NCI-H2029 (cell line): ENCODE measurements at places on chromosomes 6 and 20.

DNA sequence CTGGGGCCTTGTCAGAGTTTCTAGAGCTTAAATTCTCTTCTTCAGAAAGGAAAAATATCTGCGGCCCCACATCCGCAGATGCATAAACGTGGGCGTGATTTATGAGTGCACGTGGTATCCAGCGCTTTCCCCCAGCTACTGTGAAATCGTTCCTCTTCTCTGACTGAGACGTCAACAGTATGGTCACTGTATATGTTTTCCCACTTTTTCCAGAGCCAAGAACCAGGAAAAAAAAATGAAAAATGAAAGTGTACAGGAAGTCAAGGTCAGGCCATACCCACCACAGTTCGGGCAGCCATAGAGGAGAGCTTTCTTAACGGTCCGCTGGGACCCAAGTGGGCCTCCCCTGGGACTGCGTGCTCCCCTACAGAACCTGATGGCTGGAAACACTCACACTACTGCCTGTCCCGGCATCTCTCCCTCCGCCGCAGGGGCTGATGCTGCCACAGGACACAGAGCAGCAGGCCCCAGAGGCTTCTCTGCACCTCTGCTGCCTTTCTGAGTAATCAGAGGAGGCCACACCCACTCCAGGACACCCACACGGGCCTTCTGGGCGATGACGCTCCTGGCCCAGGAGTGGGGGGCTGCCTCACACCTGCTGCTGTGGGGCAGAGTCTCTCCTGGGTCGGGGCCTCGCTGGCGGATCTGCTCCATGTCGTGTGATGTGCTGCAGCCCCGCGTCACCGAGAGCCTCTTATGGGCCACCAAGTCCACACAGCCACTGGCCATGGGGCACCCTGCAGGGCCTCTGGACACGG is 16.4 kb upstream of the STX16 start:
- DNase-seq: no peak

GRCh38 chr20:38060536-38060935 is 27.0 kb downstream of the RPRD1B start:
- no peak for DNase-seq

DNA sequence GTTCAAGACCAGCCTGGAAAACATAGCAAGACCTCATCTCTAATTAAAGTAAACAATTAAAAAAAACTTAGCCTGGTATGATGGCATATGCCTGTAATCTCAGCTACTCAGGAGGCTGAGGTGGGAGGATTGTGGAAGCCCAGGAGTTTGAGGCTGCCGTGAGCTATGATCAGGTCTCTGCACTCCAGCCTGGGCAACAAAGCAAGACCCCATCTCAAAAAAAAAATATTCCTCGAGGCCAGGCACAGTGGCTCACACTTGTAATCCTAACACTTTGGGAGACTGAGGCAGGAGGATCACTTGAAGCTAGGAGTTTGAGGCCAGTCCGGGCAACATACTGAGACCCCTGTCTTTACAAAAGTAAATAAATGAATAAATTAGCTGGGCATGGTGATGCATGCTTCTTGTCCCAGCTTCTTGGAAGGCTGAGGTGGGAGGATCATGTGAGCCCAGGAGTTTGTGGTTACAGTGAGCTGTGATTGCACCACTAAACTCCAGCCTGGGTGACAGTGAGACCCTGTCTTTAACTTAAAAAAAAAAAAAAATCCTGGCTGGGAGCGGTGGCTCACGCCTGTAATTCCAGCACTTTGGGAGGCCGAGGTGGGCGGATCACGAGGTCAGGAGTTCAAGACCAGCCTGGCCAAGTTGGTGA is 9.3 kb upstream of the C2 start:
- DNase-seq: no peak

DNA sequence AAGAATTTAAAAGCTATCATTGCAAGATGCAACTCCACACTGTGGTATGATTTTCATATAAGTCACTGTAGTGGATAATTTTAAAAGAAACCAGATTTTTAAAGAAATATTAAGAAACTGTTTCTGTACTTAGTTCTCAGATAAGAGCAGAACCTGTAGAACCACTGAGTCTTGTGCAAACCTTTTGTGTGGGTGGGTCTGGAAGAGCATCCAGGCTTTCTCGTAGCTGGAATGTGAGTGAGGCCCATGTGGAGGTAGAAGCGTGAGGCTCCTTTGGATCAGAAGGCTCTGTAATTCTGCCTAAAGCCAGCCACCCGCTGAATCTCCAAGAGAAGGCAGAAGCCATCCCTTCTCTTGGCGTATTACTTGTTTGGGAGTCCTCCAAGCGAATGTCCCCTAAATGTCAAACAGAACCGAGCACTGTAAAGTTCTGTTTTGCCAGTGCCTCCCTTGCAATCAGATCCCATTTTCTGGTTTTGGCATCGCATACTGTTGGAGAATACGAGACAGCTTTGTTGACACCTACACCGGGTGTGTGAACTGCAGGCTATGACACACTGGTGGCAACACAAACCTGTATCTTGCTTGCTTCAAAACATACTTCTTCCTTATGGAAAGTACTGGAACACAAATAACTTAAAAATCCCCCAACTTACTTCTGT is 188.7 kb downstream of the FOXC1 start:
- DNase-seq: no peak

DNA sequence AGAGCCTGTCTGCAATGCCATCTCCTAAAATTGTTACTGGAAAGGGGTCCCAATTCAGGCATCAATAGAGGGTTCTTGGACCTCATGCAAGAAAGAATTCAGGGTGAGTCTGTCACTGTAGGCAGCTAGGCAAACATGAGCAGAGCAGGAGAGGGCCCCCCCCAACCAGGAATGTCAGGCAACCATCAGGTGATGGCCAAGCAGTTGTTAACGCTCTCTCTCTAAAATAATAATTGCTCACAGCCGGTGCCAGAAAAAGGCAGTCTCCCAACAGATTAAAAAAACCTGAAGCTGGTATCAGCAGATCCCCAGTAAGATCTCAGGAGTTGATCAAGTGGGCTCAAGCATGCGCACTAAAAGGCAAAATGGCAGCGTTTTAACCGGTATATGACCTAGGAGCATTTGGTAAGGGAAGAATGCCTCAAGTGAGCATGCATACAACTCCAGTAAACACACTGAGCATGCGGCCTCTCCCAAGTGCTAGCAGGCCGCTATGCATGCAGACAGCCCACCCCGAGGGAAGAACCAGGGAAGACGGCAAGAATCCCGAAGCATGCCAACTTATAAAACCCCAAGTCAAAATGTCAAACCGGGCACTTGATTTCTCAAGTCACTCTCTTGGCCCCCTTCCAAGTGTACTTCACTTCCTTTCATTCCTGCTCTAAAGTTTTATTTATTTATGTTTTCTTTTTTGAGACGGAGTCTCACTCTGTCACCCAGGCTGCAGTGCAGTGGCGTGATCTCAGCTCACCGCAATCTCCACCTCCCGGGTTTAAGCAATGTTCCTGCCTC is 44.0 kb upstream of the RNGTT start:
- no peak for DNase-seq

DNA sequence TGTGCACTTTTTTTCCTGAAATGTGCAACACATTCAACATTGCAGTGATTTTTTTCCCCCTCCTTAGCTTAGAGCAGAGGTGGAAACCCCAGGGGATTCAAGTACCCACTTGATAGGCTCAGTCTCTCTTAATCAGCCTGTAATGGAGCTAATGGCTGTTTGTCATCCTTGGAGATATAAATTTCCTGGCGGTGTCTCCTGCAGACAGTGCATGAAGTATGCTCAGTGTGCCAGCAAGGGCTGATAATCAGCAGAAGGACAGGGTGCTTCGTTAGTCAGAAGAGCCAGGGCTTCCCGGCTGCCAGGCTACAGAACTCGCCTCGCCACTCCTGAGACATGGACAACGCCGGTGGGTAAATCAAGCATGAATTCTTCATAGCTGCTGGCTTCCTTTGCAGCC is 69.8 kb upstream of the PHACTR2 start:
- DNase-seq: no peak
